ENCODE measurements at places on chromosomes 1 and 21.

- no peak for DNase-seq
Measured at GRCh38 chr1:157050836-157051235, 5.3 kb upstream of the ARHGEF11 start.

DNA sequence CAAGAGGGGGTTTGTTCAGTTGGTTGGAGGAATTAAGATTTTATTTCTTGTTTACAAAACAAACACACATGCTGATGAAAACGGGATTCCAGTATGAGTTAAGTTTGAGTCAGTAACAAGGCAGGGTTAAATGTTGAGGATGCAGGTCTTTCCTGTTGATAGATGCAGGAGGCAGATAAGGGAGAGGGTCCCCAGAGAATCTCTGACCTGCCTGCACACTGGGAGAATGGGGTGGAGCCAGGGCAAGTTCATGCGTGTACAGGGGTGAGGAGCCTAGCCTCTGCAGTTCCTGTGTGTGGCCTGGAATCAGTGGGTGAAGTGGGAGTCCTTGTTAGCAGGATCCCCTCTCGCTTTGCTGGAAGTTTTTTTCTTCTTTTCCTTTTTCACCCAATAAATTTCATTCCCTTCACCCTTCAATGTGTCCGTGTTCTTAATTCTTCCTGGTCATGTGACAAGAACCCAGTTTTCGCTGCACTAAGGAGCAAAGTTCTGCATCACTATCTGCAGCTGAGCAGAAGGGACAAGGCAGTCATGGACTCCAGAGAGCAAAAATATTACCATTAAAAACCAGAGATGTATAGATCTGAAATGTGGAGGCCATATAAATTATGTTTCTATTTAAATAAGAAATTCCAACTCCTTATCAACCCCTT lies 69.9 kb upstream of the MARK1 start:
- no peak for DNase-seq

DNA sequence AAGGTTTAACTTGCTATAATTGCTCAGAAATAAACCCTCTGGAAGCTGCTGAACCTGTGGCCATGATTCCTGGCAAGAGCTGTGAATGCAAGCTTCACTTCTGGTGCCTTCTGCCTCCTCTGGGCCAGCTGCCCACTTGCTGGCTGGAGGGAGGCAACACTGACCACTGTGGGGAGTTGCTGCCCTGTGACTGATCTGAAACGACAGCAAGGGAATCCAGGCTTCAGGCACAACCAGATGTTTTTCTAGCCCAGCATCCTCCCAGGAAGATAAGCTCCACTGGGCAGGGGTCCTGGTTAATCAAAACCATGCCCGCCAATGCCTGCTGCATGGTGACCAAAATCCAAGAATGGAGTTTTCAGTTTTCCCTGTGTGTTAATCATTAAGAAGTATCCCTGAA lies 180.0 kb upstream of the HMGB4 start:
- DNase-seq = no peak

DNA sequence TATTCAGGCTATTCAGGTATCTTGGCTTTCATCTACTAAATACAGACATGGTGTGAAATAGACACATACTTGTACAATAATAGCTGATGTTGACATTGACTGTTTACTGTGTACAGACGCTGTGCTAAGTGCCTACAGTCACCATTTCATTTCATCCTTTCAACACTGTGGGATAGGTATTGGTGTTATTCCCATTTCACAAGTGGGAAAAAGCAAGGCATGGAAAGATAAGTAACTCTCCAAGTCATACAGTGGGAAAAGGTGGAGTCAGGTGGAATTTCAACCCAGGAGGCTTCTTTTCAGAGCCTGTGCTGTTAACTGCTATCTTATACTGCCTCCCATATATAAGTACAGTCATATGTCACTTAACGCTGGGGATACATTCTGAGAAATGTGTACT lies 49.6 kb upstream of the ATP1A1 start:
- no peak for DNase-seq

DNA sequence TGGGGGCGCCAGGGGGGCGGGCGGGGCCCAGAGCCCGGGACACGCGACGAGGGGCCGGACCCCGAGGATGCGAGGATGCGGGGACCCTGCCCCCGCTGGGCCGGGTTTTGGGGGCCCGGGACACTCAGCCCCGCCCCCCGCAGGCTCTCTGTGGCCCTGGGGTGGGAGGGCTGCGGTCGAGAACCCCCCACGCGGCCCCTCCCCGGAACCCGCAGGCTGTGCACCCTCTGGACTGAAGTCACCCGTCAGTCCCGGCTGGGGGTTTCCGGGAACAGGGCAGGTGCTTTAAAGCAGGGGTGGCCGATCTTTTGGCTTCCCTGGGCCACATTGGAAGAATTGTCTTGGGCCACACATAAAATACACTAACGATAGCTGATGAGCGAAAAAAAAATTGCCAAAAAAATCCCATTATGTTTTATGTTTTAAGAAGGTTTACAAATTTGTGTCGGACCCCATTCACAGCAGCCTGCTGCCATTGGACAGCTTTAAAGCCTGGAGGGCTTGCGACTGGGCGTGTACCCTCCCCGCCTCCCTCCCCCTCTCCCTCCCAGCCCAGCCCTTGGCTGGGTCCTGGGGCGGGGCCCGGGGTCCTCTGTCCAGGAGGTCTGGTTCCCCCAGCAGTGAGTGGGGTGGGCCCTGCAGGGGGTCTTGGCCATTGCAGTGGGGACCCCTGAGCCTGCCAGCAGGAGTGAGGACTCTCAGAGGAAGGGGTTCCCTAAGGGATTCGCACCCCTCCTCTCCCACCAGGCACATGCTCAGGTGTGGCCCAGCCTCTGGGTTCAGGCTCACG lies 21.6 kb upstream of the C1orf159 start:
- no peak for DNase-seq

GRCh38 chr1:27593678-27594563 lies 10.0 kb downstream of the AHDC1 start:
- no peak for DNase-seq

DNA sequence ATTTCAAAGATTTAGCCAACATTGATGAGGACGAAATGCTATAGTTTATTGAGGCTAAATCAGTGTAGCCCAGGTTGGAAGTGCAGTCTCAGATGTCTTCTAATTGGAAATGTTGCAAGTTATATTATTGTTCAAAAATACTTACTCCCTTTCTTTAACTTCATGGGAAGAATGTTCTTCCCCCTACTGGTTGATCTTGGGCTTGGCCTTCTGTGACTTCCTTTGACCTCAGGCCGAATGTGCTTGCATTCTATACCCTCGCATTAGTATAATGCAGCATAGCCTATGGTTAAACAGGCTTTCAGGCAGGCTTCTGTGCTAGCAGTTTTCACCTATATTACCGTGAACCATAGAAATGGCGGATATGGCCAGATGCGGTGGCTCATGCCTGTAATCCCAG lies 77.3 kb downstream of the RPE65 start:
- no peak for DNase-seq

DNA sequence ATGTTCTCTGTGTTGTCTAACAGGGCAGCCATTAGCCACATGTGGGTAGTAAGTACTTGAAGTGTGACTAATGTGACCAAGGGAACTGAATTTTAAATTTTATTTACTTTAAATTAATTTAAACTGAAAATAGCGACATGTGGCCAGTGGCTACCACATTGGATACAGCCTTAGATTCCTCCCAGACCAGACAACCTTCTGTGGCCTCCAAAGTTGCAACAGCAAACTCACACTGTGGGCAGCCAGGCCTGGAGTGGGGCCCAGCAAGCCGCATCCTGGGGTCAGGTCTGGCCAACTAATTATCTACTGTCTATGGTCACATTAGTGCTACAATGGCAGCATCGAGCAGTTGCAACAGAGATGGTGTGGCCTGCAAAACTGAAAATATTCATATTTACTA lies 11.7 kb downstream of the EIF2D start:
- no peak for DNase-seq

GRCh38 chr1:156689035-156689952 lies 12.1 kb upstream of the NES start:
- DNase-seq = peak; percentile 89

- DNase-seq = no peak
Measured at GRCh38 chr1:41620365-41621169, 136.1 kb upstream of the EDN2 start.

DNA sequence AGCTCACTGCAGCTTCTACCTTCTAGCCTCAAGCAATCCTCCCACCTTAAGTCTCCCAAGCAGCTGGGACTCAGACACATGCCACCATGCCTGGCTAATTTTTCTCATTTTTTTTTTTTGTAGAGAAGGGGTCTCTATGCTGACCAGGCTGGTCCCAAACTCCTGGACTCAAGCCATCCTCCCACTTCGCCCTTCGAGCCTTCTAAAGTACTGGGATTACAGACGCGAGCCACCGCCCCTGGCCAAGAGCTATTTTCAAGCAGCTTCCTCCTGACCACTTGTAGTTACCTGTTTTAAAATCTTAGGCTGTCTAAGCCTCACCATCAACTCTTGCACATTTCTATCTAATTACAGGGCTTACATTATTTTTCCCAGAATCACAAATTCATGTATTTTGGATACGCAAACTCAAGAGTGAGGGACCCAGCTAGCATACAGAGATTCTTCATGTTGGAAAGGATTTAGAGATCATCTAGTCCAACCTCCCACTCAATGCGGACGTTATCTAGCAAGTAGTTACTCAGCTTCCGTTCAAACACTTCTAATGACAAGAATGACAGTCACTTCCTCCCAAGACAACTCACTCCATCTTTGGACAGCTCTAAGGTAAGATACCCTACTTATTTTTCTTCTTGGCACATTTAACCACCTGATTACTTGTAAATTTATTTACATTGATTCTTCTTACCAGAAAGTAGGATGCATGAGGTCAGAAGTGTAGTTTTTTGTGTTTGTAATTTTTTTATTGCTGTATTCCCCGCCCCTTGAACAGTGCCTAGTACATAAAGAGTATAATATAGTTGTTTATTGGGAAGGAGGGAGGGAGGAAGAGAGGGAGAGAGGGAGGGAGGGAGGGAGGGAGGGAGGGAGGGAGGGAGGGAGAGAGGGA lies 65.4 kb downstream of the LUZP1 start:
- no peak for DNase-seq

DNA sequence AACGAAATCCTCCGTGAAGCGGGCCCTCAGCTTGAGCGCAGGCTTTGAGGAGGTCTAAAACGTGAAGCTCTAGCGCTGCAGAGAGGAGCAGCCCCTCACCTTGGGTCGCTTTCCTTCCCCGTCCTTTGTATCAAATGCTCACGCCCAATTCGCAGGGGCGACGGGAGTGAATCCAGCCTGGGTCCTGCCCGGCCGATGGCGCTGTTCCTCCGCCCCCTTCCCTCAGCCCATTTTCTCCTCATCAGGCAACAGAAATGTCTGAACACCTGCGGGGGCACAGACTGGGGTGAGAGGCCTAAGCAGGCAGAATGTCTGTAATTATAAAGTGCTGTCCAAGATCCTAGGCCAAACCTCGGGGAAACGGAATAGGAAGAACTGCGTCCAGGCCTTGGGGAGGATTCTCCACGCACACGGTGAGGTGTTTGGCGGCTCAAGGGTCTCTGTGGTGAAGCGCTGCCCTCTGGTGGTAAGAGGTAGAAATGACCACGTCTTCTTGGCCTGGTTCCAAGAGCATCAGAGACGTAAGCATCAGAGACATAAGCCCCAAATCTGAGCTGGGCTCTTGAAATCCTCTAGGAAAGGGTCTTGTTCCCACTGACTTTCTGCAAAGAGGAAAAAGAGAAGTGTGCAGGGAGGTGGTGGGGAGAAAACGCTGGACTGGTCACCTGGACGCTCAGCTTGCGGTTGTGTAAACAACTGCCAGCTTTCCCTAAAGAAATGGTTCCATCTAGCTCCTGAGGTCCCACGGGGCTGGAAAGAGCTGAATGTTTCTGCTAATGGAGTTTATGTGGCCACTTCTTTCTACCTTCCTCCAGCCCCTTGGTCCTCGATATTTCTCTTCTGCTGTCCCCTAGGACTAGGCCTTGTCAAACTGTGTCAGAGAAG lies 92.1 kb upstream of the CD53 start:
- peak; percentile 80 for DNase-seq

- no peak for DNase-seq
Measured at GRCh38 chr1:110364221-110364620, 25.0 kb downstream of the RBM15 start.

DNA sequence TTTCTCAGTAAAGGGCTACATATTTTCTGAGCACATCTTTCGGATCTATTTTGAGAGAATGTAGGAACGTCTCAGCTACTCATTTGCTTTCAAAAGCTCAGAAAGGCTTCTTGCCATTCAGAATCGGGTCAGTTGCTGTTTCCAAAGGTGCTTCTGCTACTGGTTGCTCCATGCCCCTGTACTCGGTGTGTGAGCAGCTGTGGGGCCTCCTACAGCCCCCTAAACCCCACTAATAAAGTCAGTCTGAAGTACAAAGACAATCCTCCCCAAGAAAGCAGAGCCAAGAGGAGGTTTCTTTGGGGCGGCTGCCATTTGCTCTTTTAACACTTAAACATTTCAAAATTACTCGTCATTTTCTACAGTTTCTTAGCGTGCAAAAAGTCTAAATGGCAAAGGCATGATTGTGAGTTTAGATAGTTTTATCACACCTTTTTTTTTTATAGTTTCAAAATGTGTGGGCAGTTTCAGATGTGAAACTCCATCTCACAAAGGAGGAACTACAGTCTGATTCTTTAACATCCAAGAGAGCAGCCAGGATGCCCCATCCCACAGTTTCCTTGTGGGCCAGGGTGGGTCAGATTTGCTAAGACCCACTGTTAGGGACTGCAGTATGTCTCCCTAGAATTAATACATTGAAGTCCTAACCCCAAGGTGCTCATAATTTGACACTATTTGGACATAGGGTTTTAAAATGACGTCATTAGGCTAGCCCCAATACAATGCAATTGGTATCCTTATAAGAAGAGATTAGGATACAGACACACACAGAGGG lies 4.1 kb downstream of the RUNX1 start:
- no peak for DNase-seq

GRCh38 chr21:39065917-39066316 lies 117.3 kb downstream of the PSMG1 start:
- DNase-seq = no peak

- DNase-seq = peak; percentile 82
Measured at GRCh38 chr1:12658531-12659453, 14.9 kb downstream of the AADACL4 start.

- no peak for DNase-seq
Measured at GRCh38 chr1:114026797-114027196, 47.5 kb downstream of the OLFML3 start.

DNA sequence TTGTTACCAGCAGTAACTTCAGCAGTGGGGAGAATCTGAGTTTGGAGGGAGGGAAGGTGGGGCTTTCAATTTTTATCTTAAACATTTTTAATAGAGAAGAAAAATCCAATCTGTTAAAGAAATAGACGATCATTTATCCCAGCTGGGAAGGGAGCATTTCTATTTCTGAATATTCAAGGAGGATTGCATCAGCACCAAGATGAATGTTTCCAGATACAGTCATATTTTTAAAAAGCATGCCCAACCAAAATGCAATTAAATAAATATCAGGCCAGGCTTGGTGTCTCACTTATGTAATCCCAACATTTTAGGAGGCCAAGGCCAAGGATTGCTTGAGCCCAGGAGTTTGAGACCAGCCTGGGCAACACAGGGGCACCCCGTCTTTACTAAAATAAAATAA lies 1.7 kb upstream of the ATP1A4 start:
- DNase-seq = no peak

- no peak for DNase-seq
Measured at GRCh38 chr21:36883532-36884486, 82.7 kb downstream of the HLCS start.

- DNase-seq = no peak
Measured at GRCh38 chr1:244647819-244648218, 5.1 kb upstream of the DESI2 start.

GRCh38 chr1:235817101-235817728 lies 49.5 kb downstream of the LYST start:
- DNase-seq = peak; percentile 61

- DNase-seq = no peak
Measured at GRCh38 chr1:151970128-151970527, 23.5 kb downstream of the S100A10 start.

Measured in SK-MEL-5 (cell line).